Stimulated activated CD8-positive, alpha-beta memory T cell treated with anti-CD3 and anti-CD28 coated beads, Interleukin-15, amount 100 ng/mL, for 4 hours (primary cell): ENCODE measurements at places on chromosomes 5 and 9.

GRCh38 chr9:116504893-116505480, 182.1 kb upstream of the TRIM32 start:
- DNase-seq = no peak

GRCh38 chr5:140631831-140632365, 1.1 kb downstream of the CD14 start:
- no peak for DNase-seq

GRCh38 chr5:119264186-119264585, 91.6 kb upstream of the TNFAIP8 start:
- DNase-seq = no peak

DNA sequence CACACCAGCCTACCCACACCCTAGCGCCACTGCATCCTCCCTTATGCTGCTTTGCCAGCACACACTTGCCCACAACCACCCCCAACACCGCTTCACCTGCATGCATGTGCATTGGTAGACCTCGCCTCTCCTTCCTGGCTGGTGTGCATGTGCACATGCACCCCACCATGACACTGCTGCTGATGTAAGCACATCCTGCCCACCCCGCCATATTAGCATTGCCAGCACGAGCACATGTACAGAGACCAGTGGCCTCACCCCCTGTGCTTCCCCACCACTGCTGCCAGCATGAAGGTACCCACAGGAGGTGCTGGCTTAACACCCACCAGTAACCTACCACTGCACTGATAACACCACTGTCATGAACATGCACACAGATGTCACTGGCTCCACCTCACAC, 218.2 kb downstream of the SLCO4C1 start:
- DNase-seq = no peak

DNA sequence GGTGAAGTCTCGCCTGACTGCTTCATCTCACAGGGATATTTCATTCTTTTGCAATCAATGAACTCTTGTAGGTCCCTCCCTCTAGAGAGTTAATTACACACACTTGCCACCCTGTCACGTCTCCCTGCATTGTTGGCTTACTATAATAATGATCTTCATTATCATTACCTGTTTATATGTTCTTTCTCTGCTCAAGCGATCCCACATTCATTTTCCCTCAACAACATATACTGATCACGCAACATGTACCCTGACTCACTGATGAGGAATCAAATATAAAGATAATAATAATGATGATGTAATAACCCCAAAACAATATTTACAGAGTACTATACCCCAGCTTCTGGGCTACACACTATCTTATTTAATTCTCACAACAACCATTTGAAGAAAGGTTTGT, 88.5 kb downstream of the FEM1C start:
- DNase-seq = no peak

DNA sequence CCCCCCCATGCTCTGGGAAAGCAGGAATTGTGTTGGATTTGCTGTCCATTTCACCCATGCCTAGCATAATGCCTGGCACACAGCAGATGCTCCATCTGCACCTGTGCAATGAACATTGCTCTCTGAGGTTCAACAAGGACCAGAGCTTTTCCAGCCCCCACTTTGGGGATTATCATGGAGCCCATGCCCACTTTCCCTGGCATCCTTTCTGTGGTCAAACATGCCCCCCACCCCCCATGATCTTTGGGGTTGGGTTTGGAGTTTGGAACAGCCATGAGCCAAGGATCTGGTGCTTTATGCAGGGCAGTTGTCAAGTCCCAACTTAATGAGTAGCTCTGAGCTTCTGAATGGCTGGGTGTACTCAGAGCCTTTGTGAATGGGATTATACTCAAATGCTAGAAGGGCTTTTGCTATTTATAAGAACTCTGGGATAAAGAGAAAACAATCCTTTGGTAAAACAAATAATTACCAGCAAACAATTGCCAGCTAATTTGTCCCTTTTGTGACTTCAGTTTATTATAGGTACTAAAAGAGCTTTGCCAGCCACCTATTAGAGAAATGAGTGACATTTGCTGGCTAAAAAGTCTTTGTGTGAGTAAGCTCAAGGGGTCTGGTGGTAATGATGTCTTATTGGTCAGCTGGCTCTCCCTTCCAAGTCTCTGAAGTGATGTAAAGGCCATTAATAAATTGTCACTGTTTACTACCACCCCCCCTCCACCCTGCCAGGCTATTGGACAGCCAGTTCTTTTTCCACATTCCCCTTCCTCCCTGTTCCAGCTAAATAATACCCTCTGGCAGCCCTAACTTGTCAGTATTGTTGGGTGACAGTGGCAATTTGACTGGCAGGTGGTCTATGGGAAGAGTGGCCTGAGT, 182.3 kb downstream of the MACROH2A1 start:
- no peak for DNase-seq

DNA sequence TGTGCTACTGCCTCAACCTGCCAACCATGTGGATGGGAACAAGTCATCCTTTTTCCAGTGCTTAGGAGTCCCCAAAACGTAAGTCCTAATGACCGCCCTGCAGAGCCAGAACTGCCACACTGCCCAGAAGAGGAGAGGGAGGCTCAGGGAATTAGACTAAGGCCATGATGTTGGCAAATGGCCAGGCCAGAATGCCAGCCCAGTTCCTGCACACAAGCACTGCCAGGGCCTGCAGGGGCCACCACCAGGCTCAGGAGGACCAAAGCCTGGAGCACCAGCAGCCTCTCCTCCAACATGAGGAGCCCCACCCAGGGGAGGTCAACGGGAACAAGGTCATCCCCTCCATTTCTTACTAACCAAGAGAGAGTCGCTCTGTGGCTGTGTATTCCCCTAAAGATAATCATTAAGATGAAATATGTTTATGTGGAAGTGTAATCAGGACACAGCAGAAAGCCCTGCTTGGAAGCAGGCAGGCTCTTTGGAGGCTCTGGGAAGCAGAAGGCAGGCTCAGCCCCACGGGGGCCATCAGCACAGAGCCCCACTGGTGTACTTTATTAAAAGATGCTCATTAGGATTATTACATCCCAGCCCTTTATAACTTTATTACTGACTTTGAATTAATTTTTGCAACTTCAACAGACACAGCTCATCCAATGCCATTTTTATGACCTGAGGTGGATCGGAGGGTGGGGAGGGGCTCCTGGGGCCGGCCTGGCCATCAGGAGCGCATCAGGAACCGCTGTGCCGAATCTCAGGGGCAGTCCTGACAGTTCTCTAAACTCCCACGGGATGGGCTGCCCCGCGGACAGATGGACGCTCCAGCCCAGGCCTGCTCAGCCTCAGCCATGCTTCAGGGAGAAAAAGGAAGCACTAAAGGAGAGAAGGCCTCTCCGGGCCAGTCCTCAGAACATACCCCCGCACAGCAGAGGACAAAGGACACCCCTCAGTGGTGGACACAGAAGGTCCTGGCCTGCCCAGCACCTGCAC, 127.0 kb downstream of the ADAMTS2 start:
- no peak for DNase-seq

DNA sequence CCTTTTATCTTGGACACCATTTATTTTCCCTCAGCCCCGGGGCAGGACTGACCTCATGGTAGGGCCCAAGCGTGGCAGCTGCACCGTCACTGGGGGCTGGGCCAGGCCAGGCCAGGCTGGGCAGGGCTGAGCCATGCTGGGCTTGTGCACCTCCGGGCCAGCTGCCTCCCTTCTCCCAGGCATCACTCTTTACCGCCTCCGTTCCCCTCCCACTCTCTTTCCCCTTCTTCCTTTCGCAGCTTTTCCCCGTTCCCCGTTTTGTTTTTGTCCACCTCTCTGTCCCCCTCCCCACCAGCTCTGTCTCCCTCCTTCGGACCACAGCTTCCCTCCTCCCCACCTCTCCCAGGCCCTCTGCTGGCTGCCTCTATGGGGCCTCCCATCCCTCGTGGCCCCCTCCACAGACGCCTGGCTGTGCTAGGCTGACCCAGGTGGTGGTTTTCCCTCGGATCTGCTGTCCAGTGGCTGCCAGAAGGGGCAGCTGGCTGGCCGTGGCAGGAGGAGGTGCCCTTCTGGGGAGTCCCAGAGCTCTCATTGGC, 17.9 kb downstream of the FGF18 start:
- DNase-seq = no peak

DNA sequence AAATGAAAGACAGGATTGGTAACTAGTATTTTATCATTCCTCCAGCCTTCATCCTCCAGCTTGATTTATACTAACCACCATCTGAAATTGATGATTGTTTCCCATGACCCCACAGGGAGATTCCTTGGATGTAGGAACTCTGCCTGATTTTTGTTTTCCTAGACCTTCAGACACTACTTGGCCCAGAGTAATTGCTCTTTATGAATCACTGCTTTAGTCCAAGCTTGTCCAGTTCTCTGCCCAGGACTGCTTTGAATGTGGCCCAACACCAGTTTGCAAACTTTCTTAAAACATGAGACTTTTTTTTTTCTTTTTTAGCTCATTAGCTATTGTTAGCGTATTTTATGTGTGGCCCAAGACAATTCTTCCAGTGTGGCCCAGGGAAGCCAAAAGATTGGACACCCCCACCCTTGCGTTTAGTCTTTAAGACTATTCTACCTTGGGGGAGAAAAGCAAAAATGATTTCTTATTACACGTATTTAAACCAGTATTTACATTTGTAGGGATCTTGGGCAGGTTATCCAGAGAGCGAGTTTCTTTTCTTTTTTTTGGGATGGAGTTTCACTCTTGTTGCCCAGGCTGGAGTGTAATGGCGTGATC, 18.4 kb downstream of the BASP1 start:
- no peak for DNase-seq

GRCh38 chr5:55918087-55919035, 67.2 kb downstream of the IL31RA start:
- DNase-seq = no peak

- no peak for DNase-seq
Observed at GRCh38 chr9:114696814-114697544, 15.0 kb upstream of the TEX48 start.

DNA sequence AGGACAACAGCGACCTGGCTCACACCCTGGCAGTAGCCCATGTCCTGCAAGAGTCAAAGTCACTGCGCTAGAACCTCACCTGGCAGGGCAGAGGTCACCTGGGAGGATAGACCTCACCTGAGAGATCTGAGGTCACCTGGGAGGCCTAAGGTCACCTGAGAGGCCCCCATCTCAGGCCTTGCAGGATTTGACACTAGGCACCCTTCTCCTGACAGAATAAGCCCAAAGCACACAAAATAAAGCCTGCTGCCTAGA, 75.2 kb upstream of the SPTLC1 start:
- DNase-seq = no peak

DNA sequence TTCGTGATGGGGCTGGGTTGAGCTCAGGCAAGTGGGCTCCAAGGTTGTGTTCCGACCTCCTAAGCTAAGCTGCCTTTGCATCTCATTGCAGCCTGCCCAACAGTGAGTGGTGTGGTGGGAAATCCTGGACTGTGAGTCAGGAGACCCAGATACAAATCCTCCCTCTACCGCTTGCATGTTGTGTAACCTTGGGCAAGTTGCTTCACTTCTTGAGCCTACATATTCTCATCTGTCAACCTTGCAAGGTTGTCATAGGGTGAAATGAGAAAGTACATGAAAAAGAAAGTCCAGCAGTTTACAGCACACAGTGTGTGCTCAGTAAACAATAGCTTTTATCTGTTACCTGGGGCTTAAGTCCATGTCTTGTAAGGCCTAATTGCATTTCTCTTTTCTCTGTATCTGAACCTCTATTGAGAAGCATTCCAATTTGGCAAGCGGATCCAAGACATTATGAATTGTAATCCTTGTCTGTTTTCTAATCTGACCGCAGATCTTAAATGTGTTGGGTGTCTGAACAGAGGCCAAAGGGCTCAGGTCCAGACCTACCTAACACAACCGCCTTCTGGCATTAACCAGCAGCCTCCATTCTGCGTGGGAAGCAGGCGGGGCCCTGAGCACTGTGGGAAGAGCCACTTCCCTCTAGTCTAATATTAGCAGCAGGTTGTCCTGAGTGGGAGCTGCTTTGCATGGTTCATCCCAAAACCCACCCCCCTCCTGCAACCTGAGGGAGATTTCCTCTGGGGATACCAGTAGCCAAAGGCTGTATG, 1.8 kb upstream of the GALNT12 start:
- no peak for DNase-seq

DNA sequence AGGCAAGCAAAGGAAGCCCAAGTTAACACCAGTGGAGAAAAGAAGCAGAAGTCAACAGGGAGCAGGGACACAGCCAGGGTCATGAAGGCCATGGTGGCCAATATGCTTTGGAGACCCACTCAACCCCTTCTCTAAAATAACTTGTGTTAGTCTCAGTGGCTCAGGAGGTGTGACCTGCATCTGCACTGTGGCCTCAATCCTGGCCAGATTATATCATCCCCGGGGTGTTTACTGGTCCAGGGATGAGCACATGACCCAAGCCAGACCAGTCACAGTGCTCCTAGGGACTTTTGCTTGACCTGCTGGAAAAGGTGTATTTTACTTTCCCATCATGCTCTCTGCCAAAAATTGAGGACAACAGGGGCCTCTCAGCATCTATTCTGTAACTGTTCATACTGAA, 105.2 kb downstream of the DPYSL3 start:
- no peak for DNase-seq

DNA sequence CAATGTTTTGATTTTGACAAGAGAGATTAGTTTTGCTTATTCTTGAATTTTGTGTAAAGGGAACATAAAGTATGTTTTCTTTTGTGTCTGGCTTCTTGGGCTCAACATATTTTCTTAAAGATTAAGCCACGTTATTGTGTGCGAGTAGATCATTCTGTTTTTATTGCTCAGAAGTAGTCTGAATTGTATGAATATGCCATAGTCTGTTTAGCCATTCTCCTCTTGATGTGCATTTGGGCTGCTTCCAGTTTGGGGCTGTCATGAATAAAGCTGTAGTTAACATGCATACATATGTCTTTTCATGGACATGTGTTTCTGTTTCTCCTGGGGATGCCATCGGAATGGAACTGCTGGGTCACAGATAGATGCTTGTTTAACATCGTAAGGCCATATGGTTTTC, 198.9 kb downstream of the FANCC start:
- DNase-seq = no peak

- no peak for DNase-seq
Observed at GRCh38 chr9:8895106-8895860, 1095.7 kb upstream of the DMAC1 start.

DNA sequence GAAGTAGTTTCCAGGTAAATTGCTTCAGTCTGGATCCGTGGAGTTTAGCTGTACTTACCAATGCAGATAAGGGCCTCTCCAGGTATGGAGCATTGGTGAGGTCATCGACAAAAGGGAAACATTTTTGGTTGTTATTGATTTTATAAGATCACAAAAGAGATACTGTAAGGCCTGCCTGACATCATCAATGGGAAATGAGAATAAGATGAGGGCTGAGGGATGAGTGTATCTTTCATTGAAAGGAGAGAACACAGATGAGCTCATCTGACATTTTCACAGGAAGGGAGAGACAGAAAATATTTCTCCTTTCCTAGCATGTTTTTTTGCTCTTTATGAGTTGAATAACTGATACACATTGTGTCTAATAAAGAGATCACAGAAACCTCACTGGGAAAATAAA, 233.6 kb downstream of the SAXO1 start:
- no peak for DNase-seq

DNA sequence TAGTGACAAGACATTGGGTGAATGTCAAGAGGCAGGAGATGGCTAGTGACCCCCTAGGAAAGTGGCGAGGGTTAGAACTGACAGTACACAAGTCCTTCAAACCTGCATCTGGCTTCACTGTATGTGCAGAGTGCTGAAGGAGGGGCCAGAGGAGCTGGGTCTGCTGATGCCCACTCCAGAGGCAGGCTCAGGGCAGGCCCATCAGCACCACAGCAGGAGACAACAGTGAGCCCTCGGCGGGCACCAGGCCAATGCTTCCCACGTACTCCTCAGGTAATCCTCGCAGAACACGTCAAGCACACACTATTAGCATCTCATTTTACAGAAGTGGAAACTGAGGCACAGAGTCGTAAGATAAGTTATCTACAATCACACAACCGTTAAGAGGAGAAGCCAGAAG, 76.1 kb upstream of the SH3PXD2B start:
- no peak for DNase-seq

GRCh38 chr5:97751540-97751939, 568.5 kb upstream of the RIOK2 start:
- DNase-seq = no peak
